Lung microvascular endothelial cell (primary cell): ENCODE measurements at places on chromosomes 13 and 19.
A peak's percentile ranks its signal among the peaks of the same experiment; 100 is the strongest.

DNA sequence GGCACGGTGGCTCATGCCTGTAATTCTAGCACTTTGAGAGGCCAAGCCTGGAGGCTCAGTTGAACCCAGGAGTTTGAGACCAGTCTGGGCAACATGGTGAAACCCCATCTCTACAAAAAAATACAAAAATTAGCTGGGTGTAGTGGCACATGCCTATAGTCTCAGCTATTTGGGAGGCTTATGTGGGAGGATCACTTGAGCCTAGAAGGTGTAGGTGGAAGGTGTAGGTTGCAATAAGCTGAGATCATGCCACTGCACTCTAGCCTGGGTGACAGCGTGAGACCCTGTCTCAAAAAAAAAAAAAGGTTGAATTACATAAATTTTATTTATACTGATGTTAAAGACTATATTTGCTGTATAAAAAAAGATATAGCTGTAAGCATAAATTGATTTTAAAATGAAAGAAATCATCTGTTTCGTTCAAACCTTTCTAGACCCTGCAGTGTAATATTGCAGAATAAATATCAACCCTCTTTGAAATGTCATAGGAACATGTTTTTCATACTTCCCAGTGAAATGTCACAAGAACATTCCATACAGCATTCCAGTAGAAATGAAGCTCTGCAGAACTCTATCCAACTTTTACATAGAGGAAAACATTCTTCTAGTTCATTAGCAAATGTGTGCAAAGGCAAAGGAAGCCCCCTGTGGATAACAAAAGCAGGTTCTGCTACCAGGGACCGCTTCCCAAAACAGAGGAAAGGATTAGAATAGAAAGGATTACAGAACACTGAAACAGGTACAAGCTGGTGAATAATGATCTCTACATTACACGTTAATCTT is 76.0 kb downstream of the CAB39L start:
- DNase-seq, result no peak

- DNase-seq, result no peak
Observed at GRCh38 chr13:111598747-111599146, 278.3 kb downstream of the TEX29 start.

GRCh38 chr13:109207622-109208021 is 578.2 kb downstream of the MYO16 start:
- no peak for DNase-seq

- DNase-seq, result peak; percentile 54
Observed at GRCh38 chr13:41492432-41493260, 35.3 kb downstream of the RGCC start.

DNA sequence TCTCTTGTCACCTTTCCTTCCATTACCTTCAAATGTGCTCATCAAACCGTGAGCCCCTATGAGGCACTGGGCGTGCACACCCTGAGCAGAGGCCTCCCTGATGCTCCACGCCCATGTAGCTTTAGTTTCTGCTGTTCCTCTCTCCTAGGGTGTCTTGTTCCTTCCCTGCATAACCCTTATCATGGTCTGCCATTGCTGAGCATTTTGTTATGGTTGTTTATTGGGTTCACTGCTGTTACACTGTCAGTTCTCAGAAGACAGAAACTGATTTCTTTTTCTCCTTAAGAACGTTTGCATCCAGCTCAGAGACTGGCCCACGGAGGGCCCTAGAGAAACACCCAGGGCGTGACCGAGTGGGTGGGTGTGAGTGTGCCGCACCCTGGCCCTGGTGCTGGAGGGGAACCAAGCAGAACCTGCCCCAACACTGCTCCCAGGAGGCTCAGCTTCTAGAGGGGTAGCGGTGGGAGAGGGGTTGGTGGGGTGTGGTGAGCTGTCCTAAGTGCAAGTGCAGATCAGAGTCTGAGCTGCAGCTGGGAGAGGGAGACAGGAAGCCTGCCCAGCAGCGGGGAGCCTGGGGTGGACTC is 61.4 kb upstream of the URI1 start:
- DNase-seq, result no peak
